ENCODE measurements at places on chromosomes 1 and 21. TPM values are rescaled to one million over a fixed set of nuclear protein-coding genes. Genes with fewer than 3 reads are reported as not detected.

GBP2 gene
- total RNA-seq: 49.8 TPM

STUM gene
- 2.5 TPM for total RNA-seq

WNT4 gene
- total RNA-seq: 3.0 TPM

WRAP73 gene
- total RNA-seq: 8.1 TPM

DISP1 gene
- 23.1 TPM for total RNA-seq

ATP1A2 gene
- total RNA-seq: 13.2 TPM

OR2M3 gene
- not detected for total RNA-seq

CATSPERE gene
- total RNA-seq: 5.5 TPM

PTPRC gene
- total RNA-seq: 34.4 TPM

NOS1AP gene
- 2.0 TPM for total RNA-seq

CFAP107 gene
- total RNA-seq: not detected

WNT3A gene
- total RNA-seq: not detected

NID1 gene
- 158 TPM for total RNA-seq

GABRD gene
- total RNA-seq: 0.95 TPM

UMODL1 gene
- not detected for total RNA-seq

VAV3 gene
- total RNA-seq: 24.2 TPM

IFI44 gene
- 49.8 TPM for total RNA-seq

MYOM3 gene
- 7.7 TPM for total RNA-seq
